Mucosa of descending colon (tissue), 3 donors: ENCODE measurements at places on chromosomes 11 and 22. TPM values are rescaled to one million over a fixed set of nuclear protein-coding genes. Genes with fewer than 3 reads are reported as not detected.

- DNase-seq = no peak
Measured at GRCh38 chr11:112597286-112597790, 336.7 kb upstream of the PLET1 start.

GRCh38 chr22:32217465-32217864 is 12.6 kb upstream of the RFPL2 start:
- DNase-seq = no peak

Gene CCDC89
- total RNA-seq = 4.1 TPM

Gene LRRC74B
- not detected for total RNA-seq
